Stimulated activated naive CD4-positive, alpha-beta T cell (primary cell): ENCODE measurements at places on chromosomes 5 and 9.

DNA sequence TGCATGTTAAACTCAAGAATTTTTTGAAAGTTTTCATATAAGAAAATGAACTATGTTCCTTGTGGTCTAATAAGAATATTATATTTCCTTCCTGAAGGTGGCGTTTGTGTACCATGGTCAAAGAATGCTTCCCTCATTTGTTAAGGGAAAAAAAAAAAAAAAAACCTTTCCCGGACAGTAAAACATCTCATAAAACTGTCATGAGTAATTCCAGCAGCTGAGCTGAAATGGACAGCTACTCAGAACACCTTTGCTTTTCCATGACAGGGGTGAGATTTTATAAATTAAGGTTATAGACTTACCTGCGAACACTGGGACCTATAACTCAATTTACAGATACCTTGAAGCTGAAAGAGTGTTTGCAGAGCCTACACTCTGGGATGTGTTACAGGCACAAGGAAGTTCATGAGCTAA is 113.2 kb upstream of the RANBP3L start:
- DNase-seq, result no peak

GRCh38 chr9:133112663-133113026 is 8.4 kb downstream of the RALGDS start:
- no peak for DNase-seq

GRCh38 chr9:32863291-32863690 is 80.0 kb downstream of the TMEM215 start:
- DNase-seq, result no peak

- no peak for DNase-seq
Measured at GRCh38 chr9:15157381-15157780, 149.6 kb downstream of the TTC39B start.

GRCh38 chr5:149387982-149388381 is 8.9 kb upstream of the IL17B start:
- no peak for DNase-seq

DNA sequence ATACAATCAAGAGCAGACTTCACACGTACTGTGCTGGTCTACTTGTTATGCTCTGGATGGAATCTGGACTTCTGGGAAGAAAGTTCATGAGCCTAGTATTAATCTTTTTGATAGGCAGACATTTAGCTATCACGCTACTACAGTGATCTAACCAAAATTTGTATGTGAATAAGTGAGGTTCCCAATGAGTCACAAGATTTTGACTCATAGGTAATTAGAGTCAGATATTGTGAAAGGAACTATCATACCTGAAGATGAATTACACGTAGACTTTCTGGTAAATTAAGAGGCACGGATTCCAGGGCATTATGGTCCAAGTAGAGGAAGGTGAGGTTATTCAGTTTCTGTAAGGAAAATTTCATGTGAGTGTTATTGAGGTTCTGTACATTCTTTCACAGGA is 18.4 kb downstream of the OGN start:
- DNase-seq, result no peak

GRCh38 chr5:58818465-58818864 is 235.6 kb downstream of the RAB3C start:
- no peak for DNase-seq

GRCh38 chr9:69885474-69885929 is 64.9 kb downstream of the CFAP95 start:
- no peak for DNase-seq

- peak; percentile 6 for DNase-seq
Measured at GRCh38 chr9:127311239-127311741, 46.7 kb downstream of the GARNL3 start.

DNA sequence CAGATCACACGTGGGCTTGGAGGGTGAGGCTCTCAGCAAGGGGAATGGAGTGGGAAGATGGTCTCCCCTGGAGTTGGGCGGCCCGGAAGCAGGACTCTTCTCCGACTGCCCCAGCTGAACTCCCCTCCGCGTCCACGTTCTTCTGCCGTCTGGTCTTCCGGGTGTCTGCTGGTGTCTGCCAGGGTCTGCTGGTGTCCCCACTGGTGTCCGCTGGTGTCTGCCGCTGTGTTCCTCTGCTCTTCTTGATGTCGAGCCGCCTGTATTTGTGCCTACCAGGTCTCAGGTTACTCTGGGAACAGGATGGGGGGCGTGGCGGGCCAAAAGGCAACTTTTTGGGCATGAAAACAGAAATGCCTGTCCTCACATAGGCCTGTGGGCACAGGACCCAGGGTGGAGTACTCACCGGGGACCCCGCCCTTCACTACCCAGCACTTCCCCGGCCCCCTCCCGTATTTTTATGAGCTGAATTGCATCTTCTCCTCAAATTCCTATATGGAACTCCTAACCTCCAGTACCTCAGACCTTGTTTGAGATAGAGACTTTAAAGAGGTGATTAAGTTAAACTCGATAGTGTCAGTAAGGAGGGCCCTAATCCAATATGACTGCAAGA is 675.4 kb downstream of the SEMA5A start:
- DNase-seq, result no peak

DNA sequence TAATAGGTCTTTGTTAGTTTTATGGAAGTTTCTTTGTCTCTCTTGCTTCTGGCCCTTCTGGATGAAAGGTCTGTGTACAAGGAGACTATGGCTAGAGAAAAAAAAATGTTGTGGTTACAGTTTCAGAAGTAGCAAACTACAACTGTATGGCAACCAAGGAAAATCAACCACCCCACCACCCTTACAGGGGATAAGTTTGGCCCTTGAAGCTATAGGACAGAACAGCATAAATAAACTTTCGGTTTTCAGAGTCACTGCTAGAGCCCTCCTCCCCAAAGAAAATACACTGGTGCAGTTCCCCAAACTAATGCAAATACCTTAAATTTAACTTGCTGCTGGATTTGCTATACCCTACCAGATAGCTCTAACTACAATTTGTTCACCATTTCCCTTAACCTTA is 1216.7 kb downstream of the EFNA5 start:
- no peak for DNase-seq

- DNase-seq, result peak; percentile 32
Measured at GRCh38 chr5:77628840-77629508, 9.5 kb downstream of the OTP start.

DNA sequence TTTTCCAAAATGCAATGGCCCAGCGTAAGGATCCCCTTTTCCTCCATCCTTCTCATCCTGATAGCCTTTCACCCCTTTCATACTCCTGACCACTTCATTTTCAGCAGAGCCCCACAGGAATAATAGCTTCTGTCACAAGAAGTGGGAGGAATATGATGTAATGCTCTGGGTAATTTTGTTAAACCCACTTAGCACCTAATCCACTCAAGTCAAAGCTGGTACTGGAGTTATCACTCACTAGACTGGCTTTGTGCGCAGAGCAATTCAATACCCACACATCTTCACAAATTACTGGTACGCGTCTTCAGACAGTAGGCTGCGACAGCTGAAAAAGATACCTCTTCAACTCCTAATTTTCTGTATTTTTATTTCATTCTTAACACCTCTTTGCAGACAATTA is 2232.8 kb upstream of the WWC1 start:
- DNase-seq, result no peak

- DNase-seq, result no peak
Measured at GRCh38 chr9:127565231-127565630, 46.8 kb upstream of the STXBP1 start.

DNA sequence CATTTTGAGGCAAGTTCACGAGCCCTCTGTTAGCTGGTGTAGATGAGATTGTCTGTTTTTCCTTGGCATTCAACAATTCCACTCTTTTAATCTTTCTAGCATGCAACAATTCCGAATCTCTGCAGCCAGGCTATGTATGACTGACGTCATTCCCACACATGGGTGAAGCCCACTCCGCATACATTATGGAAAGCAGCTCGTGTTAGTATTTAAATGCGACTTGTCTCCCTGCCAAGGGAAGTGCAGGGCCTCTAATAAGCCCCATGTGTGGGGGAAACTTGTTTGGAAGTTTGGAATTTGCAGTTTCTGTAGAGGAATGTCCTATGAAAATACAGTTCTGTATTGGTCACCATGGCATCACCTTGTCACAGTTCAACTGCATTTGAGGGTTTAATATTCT is 146.0 kb upstream of the FBXL7 start:
- DNase-seq, result no peak

- DNase-seq, result no peak
Measured at GRCh38 chr9:97526895-97527575, 25.6 kb downstream of the TMOD1 start.

DNA sequence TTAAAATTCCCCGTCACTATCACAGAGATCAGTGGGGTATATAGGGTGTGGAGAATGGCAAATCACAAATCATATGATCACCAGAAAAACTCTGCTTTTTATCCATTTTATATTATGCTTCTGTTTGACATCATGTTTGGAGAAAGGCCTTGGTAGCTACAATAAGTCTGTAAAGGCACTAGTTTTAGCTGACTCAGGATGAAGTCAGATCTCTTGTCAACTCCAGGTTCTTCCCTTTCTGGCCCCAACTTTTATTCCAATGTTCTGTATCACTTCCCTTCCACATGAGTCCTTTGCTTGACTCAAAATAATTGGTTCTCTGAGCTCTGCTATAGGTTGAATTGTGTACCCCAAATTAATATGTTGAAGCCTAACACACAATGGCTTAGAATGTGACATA is 484.9 kb downstream of the PTPRD start:
- no peak for DNase-seq

GRCh38 chr9:120403543-120403856 is 176.5 kb downstream of the CDK5RAP2 start:
- DNase-seq, result no peak

DNA sequence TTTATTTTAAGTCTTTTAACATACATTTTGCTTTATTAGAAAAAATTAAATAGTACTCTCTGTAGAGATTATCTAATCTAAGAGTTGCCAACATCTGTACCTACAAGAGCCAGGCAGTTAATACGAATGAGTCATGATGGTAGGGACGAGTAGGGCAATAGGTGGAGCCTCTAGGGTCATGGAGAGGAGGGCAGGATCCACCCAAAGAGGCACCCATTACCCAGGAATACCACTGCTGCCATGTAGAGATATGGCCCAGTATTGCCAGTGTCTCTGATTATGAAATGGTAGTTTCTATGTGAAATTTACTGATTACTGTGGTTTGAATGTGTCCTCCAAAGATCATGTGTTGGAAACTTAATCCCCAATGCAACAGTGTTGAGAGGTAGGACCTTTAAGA is 170.4 kb downstream of the PIK3R1 start:
- no peak for DNase-seq

GRCh38 chr9:42396318-42396717 is 212.9 kb downstream of the SPATA31A6 start:
- no peak for DNase-seq

DNA sequence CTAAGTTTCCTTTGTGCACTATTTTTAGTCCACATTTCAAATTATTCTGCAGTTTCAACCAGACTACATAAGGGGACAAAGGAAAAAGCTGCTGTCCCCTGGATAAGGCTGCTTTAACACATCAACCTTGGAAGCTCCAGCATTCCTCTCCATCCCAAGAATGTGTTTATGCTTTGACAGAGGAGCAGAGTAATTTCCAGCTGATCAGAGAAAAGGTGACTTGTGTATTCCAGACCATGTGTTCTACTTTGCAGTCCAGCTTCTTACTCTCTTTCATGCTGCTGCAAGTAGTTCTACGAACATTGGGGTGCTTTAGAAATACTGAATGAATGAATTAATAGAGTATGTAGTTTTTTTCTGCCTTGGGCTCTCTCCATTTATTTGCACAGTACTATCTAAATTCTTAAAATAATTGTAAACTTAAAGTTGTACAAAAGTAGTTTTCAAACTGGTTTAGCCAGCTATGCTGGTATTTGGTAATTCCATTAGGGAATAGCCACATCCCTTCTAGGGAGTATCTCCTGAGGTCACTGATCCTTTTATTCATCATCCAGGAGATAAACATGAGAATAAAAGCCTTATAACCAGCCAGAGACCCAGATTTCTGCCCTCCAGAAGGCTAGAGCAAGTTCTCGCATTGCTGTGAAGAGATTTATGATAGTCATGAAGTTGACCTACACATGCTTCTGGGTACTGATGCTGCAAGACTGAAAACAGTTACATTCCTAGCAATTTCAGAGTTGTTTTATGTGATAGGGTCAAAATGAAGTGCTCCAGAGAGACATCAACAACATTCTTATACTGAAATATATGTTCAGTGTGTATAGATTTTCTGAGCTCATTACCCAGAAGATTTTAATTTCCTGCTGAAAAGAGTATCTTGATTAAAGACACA is 215.2 kb downstream of the COMMD10 start:
- DNase-seq, result no peak

GRCh38 chr5:74476819-74477453 is 163.6 kb downstream of the ENC1 start:
- no peak for DNase-seq

- no peak for DNase-seq
Measured at GRCh38 chr5:35212122-35212982, 17.9 kb downstream of the PRLR start.

- no peak for DNase-seq
Measured at GRCh38 chr9:127278372-127278771, 13.8 kb downstream of the GARNL3 start.

- DNase-seq, result no peak
Measured at GRCh38 chr9:78685471-78685870, 388.5 kb downstream of the PSAT1 start.

- DNase-seq, result no peak
Measured at GRCh38 chr9:92969516-92970466, 22.5 kb downstream of the FGD3 start.

DNA sequence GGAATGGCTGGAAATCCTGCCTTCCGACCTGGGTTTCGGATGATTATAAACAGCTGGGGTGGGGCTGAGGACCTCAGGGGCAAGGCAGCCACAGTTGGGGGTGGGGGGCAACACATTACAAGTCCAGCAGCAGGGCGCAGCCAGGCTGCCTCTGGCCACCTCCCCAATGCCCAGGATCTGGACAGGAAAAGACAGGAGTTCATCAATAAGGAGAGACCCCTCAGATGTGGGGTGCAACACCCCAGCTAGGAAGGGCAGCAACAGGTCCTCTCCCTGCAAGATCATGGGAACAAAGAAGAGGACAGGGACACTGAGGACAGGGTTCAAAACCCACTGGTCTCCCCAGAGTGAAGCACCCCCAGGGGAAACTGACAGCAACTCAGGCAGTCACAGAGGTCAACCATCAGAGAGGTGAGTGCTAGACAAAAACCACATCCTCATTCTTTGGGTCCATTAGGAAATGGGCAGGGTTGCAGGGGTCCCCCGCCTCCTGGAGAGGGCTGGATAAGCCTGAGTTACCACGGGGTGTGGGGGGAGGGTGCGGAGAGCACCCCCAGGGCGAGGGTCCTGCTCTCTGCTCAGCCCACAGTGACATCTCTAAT is 33.5 kb downstream of the SEMA4D start:
- no peak for DNase-seq

- no peak for DNase-seq
Measured at GRCh38 chr9:72680593-72681282, 159.3 kb downstream of the TMC1 start.

- DNase-seq, result no peak
Measured at GRCh38 chr5:150502106-150502505, 5.8 kb upstream of the NDST1 start.

GRCh38 chr5:9173281-9174048 is 372.4 kb downstream of the SEMA5A start:
- DNase-seq, result no peak
